ENCODE measurements at places on chromosomes 7 and 10.

DNA sequence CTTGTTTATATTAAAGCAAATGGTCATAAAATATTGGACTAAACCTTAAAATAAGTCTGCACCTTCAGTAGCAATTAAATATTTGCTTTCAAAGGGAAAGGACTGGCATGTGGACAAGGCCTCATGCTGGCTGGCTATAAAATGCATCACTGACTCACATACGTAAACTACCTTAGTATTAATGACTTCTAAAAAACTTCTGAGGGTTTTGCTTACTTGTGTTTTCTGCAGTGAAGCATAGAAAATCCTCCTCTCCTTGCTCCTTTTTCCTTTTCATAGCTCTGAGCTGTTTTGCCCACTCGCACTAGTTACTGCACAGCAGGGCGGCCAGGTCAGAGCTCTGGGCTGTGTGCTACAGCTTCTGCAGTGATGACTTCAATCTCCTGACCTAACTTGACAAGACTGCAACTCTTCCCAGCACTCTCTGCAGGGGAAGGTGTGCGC, 82.3 kb downstream of the CUL2 start:
- no peak for DNase-seq

GRCh38 chr10:104367904-104368303, 14.3 kb downstream of the CFAP58 start:
- no peak for DNase-seq

DNA sequence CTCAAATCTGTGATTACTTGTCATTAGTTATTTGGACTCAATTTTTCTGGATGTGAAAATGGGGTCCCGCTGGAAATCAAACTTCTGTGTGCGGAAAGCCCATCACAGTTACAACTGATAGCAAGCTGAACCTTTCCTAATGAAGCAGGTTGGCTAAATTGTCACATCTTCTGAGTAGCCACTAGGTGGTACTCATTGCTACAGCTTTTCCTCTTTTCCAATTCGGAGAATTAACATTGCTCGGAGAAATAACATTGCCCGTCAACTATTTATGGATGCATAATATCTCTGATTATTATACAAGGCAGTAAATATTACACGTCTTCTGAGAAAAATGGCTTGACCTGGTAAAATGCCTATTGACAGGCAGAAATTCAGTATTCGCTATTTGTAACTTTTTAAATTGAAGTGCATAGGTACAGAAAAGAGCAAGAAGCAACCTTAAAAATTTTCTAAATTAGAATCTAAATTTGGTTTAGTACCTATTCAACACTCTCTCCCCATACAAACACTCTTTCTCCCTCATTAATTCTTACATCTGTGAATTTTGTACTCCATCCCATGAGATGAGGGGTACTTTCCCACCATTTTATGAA, 17.3 kb upstream of the BLOC1S2 start:
- DNase-seq, result no peak

DNA sequence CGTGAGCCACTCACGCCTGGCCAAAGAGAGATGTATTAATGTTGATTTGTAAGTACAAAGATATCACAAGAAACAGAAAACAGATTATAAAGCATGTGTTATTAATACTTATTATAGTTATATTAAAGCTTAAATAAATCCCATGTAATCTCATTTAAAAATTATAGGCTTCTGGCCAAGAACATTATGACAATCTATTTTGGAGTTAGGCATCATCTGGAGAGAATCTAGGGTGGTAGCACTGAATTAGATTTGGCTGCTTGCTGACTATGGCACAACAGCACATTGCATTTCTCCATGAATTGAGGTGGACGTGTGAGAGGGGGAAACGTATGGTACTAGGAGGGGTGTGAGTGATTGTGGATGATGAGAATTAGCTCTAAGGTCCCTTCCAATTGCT, 16.8 kb upstream of the SLC16A12 start:
- no peak for DNase-seq

- DNase-seq, result no peak
These were observed 138.3 kb downstream of the JCAD start for GRCh38 chr10:29921071-29921446.

DNA sequence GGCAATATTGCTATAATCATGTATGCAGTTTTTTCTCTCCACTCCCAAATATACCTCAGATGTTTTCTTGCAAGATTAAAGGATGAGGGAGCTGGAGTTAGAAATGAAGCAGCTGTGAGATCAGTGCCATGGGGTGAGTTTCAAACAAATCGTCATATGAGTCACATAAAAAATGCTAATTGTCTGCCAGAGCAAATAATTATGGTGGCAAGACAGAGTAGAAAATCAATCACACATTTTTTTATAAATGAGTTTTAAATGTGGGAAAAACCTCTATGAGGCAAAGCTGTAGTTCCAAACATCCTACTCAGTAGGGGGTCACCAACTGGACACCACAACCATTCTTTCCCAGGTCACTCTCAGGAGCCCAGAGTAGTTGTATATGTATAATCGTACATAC, 55.3 kb downstream of the CH25H start:
- no peak for DNase-seq

DNA sequence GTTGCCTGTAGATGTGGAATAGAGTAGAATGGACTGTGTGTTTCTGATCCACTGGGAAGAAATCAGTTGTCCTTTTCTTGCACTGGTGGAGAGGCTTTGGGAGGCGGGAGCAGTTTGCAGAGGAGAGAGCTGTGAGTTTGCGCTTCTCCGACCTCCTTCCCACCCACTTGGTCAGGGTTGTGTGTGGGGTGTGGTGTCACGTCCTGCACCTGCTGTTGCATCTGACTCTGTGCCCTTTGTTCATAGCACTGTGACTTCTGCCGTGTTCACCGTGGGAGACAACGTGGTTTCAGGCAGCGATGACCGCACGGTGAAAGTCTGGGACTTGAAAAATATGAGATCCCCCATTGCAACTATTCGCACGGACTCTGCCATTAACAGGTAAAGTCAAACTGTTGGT, 67.8 kb downstream of the WDR37 start:
- DNase-seq, result no peak

- no peak for DNase-seq
These were observed 1377.4 kb downstream of the XPNPEP1 start for GRCh38 chr10:108545921-108546320.

DNA sequence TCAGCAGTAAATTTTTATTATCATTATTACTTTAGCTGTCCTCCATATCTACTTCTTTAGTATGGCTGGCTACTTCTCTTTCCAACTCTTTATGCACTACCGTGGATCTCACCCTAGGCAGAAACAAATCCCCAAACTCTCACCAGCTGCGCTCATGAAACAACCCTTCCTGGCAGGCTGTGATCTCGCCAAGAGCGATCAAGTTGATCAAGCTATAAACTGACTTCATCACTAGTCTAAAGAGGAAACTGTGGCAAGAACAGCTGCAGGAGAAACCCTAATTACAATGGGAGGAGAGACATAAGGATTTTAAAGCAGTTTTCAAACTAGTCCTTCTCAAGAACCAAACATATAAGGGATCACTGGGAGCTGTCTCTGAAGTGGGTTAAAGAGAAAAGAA, 160.5 kb upstream of the PRSS58 start:
- DNase-seq, result no peak

GRCh38 chr7:69232445-69233376, 365.6 kb upstream of the AUTS2 start:
- no peak for DNase-seq

DNA sequence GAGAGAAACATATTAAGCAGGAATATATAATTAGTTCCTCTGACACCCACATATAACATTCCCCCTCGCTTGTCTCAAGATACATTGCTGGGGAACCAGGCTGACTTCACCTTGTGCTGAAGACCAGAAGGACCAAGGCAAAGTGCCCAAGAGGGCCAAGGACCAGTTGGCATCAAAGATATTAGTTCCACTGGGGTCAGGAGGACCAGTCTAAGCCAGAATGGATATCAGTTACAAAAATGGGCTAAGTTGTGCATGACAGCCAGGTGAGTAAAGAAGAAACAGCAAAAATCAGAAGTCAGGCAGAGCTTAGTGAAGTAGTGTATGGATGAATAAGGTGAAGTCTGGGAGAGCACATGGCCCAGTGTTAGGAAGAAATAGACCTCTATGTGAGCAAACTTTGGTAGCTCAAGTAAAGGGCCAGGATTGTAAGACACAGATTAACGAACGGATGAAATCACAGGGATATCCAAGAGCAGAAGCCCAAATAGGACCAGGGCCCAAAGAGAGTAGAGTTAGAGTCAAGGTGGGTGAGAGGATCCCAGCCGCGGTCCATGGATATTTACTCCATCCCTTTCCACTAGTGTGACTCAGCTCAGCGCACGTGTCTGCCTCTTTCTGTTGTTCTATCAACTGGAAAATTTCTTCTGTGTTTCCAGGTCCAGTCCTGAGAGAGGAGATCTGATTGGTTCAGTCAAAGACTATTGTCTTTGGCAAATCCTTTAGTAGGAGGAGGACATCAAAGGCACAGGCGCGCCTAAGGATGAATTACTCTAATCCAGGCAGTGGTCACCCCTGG, 5.0 kb downstream of the CALD1 start:
- DNase-seq, result no peak

GRCh38 chr7:54827734-54828133, 68.7 kb upstream of the SEC61G start:
- DNase-seq, result no peak

DNA sequence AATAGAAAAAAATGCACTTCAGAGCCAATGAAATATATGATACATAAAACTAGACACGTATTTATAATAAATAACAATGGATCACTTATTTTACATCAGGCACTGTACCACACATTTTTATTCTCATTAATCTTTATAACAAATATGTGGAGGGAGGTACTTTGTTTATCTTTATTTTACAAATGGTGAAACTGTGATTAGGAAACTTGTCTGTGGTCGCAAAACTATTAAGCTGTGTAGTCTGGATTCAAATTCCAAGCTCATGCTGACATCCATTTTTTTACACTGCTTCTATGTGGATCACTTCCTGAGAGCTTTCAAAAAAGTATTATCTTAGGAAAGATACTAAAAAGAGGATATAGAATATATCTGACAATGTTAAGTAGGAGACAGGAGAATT, 978.6 kb downstream of the SORCS1 start:
- no peak for DNase-seq

DNA sequence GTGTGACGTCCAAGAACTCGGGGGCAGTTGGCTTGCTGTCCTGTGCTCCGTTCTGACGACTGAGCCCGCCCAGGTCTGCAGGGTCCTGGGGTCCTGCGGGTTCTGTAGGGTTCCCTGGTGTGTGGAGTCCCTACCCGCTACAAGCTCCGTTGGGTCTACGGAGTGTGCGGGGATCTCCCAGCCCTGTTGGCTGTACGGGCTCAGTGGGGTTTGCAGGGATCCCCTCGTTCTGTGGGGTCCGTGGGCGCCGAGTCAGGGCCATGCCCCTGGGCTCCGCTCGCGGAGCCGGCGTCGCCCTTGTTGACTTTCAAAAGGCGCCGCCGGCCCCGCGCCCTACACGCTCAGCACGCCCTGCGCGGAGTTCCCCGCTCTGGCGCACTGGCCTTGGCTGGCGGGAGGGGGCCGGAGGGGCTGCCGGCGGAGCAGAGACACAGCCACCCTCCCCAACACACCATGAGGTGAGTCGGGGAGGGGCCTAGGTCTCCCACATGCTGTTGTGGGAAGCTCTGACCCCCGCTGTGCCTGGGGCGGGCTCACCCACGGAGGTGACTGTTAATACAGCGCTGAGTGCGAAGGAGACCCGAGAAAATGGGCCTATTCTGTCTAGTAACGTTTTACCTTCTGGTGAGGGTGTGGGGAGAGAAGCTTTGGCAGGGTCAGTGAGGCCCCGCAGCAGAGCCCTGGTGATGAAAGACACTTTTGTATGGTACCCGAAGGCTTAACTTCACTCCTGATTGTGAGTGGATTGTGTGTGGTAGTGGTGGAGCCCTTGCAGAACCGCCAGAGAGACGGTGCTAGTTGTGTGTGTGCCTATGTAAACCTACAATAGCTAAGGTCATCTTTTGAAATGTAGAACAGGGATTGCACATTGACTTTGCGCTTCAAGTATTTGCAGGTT, 8.1 kb downstream of the TASOR2 start:
- DNase-seq, result peak; percentile 51

GRCh38 chr7:24812305-24812945, 55.2 kb upstream of the GSDME start:
- peak; percentile 49 for DNase-seq

DNA sequence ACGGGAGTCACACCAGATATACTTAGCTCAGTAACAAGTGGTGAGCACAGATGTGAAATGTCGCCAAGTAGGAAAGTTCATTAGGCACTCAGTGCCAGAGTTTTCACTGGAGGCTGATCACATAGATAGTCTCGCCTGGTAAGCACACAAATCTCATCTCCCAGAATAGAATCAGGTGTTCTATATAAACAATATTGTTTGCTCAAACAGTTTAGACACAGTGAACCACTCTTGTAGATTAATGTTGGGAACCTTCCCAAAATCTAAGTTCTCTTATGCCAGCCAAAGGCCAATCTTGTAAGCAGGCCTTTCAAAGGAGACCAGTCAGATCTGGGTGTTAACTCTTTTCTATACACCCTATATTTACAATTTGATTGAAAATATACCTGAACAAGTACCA, 716.5 kb upstream of the GRM3 start:
- no peak for DNase-seq

DNA sequence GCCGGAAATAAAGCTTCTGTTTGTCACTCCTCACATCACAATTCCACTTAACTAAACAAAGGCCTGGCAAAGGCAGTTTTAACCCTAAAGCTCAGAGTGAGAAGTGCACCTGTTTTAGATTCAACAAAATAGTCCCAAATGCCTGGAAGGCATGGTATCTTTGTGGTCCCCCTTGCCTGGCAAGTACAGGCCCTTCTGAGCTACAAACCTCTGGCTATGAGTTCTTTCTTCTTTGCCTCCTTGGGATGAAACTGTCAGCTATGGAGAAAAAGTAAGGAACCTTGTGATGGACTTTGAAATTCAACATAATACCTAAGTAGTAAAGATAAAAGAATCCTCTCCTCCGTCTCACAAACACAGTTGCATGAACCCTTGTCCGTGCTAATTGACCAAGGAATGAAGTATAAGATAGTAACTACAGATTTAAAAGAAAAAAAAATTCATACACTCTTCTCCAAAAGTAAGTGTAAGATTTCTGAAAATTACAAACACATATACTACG, 244.5 kb upstream of the ETV1 start:
- no peak for DNase-seq

GRCh38 chr7:92297736-92298135, 52.0 kb downstream of the ANKIB1 start:
- no peak for DNase-seq

DNA sequence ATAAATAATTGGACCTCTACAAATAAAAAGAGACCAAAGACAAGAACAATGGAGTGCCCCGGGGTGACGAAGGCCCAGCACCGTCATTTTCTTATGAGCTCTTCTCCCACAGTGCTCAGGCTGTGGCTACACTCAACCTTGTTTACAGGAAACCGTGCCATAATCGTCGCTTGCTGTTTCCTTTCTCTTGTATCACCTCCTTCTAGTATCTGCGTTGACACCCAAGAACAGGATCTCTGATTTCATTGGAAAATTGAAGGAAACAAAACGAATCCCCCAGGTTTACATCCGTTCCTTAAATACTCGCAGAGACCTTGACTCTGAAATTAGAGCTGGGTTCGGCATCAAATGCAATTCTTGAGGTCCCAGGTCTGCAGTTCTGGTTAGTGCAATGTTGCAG, 1.7 kb upstream of the IGFBP3 start:
- DNase-seq, result no peak

DNA sequence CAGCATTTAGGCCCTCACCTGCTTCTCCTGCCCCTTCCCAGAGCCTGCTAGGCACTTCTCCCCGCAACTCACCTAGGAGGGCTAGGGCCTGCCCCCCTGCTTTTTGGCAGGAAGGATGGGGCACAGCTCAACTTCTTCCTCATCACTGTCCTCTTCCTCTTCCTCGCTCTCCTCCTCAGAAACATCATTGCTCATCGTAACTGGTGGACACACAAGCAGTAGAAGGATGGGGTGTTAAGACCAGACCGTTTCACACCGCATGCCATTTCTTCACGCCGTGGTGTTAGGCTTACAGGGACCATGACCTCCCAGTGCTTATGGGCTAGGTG, 1.6 kb downstream of the NPM3 start:
- DNase-seq, result no peak

Measured in T-helper 9 cell (primary cell).